ENCODE measurements at places on chromosomes 2 and 18.

DNA sequence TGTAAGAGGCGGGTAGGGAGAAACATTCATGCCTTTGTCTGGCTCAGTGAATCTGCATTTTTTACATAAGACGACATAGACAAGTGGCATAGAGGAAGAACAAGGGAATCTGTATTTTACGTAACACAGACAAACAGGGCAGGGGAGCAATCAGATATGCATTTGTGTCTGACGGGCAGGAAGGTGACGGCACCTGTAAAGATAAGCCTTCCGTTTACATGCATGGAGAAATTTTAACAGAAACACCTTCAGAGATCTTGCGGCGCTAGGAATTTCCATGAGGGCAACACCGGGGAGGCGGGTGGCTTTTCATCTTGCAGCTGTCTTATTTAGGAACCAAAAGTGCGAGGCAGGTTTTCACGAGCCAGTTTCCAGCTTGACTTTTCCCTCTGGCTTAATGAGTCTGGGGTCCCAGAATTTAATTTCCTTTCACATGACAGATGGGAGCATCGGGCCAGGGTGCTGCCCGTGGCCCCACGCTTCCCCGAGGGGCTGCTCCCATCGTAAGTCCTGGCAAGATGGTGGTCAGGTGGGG lies 42.6 kb downstream of the RTP5 start:
- no peak for DNase-seq

GRCh38 chr2:224284134-224284946 lies 117.6 kb downstream of the FAM124B start:
- no peak for DNase-seq

- DNase-seq, result no peak
Measured at GRCh38 chr18:48985161-48985560, 34.4 kb upstream of the SMAD7 start.

DNA sequence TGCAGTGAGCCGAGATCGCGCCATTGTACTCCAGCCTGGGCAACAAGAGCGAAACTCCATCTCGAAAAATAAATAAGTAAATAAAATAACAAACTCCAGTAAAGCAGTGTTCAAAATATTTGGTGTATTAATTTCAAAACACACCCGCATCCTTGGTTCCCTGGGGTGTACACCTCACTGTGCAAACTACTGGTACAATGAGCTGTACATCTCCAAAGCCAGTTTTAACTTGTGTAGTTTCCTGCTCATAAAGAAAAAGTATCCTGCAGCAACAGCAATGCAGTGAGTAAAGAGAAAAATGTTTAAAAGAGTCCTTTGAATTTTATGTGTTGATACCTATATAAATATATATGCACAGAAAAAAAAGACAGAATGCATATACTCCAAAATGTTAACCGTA lies 4.4 kb upstream of the NFE2L2 start:
- DNase-seq, result no peak

DNA sequence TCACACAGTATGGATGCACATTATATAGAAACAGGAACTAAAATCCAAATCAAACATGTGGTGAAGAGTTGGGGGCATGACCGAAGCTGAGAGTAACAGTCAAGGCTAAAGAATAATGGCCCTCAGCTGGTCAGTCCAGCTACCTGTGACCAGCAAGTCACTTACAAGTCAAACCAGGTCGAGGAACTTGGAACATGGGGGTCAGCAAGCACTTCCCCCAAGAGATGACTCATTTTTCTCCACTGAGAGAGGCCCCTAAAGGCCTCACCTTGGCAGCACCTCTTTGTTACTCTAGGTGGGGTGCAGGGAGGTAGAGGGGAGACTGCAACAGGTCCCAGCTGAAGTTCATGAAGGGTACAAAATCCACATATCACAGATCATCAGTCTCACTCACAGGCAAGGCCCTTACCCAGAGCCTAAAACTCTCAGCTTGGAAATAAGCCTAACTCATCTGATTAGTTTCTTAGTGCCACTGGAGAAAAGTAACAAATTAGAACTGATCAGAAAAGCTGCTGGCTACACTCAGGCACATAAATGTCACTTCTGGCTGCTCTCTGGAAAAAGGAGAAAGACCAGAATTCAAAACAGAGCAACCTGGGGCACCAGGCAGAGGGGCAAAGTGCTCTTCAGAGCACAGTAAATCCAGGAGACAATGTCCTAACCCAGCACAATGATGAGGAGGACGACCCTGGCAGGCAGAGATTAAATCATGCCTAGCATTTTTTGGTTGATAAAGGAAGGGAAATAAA lies 4.0 kb downstream of the SDC1 start:
- DNase-seq, result no peak

GRCh38 chr2:136962105-136962725 lies 196.9 kb downstream of the THSD7B start:
- DNase-seq, result no peak

DNA sequence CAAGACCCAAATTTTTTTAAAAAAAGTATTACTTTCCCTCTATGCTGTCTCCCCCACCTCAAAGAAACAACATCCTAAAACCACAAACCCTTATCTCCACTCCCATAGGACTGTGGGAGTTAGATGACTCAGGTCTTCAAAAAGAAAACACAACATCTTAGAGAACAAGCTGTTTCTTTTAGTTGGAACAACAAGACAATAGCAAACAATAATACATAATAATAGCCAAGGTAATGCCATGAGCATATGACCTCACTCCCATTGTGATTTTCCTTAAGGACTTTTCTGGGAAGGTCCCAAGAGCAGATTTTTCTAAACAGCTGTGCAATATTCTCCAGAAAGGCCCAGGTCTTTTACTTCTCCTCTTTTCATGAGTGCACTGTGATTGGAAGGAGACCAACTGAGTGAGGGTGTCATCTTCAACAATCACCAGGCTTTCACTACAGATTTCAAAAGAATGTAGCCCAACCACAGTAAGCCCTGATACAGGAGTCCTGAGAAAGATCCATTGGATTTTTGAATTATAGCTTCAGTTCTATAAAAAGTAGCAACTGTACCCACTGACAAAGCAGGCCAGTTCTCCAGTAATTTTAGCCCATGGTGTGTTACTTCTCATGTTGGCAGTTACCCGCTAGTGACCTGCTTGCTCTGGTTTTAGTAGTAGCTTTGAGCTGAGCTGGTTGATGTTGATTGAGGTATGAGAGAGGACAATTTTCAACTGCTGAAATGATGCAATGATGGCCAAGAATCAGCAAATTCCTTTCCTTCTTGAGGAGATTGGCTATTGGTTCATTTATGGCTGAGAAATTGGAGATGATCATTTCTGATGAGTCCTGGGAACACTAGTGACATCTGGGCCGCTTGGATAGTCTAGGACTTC lies 144.5 kb upstream of the TCF4 start:
- no peak for DNase-seq

- no peak for DNase-seq
Measured at GRCh38 chr2:24153478-24153877, 21.4 kb upstream of the FAM228A start.

- no peak for DNase-seq
Measured at GRCh38 chr2:167681234-167682015, 566.0 kb downstream of the STK39 start.

DNA sequence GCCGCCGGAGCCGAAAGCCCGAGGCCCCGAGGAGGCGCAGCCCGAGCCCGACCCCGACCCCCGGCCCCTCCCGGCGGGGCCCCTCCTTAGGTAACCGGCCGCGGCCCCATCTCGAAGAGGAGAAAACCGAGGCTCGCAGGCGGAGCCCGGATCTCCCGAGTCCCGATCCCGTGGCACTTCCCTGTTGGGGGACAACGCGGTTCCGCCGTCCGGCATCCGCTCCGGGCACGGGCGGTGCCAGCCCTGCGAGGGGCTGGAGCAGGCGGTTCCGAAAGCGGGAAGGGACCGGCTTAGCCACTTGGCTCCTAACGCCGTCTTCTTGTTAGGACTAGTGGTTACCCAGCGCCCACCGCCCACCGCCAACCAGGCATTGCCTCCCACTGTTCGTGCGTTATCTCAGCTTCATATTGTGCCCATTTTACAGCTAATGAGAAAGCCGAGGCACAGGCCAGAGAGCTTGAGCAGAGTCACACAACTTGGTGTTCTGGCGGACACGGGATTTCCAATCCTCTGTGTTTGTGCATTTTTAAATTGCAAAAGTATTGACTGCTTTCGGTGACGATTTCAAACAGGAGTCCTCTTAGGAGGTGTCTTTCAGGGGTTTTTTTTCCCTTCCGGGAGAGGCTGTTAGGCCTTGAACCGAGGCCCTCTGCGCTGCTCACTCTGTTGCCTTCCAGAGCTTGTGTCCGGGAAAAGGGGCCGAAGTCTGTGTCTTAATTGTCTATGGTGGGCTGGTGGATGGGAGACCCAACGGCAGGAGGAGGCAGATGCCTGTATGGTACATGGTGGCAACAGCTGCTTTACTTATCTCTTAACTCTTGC lies 562 bp downstream of the CENPA start:
- no peak for DNase-seq

GRCh38 chr2:158477202-158477601 lies 20.4 kb downstream of the PKP4 start:
- no peak for DNase-seq

DNA sequence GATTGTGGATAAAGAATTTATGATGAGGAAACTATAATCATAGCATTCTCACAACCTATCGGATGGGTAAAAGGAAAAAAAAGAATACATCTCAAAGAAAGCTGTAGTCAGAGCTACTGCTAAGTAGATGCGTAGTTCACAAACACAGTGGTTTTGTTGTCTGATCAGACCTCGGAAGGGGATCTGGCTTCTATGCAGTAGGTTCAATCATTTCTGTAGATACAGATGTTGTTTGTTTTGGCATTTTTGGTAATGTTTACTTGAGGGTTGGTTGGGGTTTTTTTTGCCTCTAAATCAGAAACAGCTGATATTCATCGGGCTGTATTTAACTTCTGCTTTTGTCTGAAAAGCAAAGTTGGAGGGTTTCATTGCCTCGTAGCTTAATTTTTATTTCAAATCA lies 42.1 kb downstream of the NPAS2 start:
- no peak for DNase-seq

GRCh38 chr2:40341198-40341597 lies 110.7 kb downstream of the SLC8A1 start:
- no peak for DNase-seq

GRCh38 chr2:10405448-10405847 lies 42.7 kb downstream of the ODC1 start:
- DNase-seq, result no peak

GRCh38 chr2:110744429-110744828 lies 12.1 kb downstream of the ACOXL start:
- DNase-seq, result no peak

DNA sequence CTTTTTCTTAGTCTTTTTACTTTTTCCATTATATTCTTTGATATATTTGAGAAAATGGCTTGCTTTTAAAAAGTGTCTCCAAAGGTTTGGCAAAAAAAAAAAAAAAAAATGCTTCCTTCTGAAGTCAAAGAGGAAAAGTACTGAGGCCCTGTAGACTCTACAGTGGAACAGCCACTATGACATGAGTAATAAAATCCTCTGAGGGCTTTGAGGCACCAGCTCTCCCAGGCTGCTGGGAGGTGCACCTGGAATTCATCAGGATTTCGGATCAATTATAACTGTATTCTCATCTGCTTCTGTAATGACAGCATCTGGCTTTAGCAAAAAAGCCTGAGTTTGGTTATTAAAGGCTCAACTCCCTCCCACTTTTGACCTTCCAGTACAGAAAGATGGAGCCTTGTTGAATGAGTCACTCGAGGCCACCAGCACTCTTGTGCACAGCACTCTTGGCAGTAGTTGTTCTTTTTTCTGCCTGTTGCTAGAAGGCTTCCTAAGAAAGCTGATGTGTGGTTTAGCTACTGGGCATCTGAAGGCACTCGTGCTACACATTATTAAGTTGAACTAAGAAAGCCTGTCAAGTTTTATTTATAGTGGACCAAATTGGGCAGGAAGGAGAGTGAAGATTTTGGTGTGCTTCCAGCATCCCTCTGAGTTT lies 131.3 kb downstream of the PRPF40A start:
- no peak for DNase-seq

- DNase-seq, result no peak
Measured at GRCh38 chr2:50215736-50216135, 816.2 kb downstream of the NRXN1 start.

DNA sequence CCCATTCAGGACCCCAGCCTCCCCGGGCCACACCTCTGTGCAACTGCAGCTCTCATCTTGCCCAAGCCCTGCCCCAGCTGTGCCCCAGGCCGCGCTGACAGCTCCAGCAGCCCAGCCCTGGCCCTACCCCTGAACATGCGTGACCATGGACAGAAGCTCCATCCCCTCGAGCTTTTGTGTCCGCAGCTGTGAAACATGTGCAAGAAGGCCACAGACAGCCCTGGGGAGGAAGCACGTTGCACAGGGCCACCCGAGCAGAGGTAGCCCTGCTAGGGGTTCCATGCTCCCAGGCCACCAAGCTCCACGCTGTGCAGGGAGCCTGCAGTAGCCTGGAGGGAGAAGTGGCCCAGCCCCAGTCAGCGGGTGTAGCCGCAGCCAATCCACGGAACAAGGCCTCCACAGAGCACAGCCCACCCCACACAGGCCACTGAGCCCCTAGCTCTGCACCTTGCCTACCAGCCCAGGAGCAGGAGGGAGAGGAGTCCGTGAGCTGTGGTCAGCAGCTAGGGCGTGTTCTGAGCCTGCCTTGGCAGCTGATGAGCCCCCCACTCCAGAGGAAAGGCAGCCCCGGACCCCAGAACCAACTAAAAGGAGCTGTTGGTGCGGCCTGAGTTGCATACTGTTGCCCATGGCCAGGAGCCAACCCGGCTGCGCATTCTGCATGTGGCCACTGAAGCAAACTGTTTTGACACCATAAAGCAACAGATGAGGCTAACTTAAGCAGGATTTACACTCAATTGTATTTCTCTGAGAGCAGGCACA lies 184.0 kb downstream of the SEPTIN10 start:
- no peak for DNase-seq

- no peak for DNase-seq
Measured at GRCh38 chr2:174024524-174025270, 59.5 kb upstream of the SP3 start.

GRCh38 chr2:146540271-146540932 lies 1304.4 kb upstream of the ACVR2A start:
- no peak for DNase-seq

DNA sequence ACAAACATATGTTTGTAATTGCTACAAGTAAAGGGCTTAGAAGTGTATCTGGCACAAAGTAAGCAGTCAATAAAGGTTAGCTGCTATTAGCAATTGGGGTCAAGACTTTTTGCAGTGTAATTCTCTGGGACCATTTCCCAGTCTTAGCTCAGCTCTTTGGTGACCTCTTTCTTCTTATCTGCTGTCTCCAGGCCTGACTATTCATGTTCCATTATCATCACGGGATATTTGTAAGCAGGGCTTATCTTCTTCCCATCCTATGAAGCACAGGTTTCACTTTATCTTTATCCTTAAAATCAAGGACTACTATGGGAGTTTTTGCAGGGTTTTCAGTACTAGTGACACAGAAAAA lies 131.7 kb downstream of the DOCK10 start:
- no peak for DNase-seq

DNA sequence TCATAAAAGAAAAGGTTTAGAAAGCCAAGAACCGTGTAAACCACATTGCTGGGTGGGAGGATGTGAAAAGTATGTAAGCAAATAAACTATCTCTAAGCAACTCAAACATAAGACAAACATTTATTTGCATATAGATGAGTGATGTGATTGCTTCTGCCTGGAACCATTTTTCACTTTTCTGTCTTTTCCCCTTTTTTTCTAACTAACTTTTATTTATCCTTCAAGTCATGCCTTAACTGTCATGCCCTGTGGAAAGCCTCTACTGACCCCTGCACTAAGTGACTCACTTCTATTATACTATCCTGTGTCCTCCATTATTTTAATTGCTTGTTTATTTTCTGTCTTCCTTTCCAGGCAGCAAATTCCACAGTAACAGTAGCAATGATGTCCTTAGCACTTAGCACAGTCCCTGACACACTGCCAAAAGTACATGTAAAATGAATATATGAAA lies 87.5 kb upstream of the CTAGE1 start:
- DNase-seq, result no peak
